ENCODE measurements at places on chromosomes 11 and 22.

- H3K27me3 ChIP-seq, result peaks cover 2% of the 10 kb centered on the region
- no peak overlapping the region for H3K4me3 ChIP-seq
- DNase-seq, result no peak
- H3K36me3 ChIP-seq, result no peaks in the 10 kb centered on the region
- H3K4me1 ChIP-seq, result peaks cover 18% of the 10 kb centered on the region
Observed at GRCh38 chr11:12112750-12113149, 2.4 kb downstream of the MICAL2 start.

DNA sequence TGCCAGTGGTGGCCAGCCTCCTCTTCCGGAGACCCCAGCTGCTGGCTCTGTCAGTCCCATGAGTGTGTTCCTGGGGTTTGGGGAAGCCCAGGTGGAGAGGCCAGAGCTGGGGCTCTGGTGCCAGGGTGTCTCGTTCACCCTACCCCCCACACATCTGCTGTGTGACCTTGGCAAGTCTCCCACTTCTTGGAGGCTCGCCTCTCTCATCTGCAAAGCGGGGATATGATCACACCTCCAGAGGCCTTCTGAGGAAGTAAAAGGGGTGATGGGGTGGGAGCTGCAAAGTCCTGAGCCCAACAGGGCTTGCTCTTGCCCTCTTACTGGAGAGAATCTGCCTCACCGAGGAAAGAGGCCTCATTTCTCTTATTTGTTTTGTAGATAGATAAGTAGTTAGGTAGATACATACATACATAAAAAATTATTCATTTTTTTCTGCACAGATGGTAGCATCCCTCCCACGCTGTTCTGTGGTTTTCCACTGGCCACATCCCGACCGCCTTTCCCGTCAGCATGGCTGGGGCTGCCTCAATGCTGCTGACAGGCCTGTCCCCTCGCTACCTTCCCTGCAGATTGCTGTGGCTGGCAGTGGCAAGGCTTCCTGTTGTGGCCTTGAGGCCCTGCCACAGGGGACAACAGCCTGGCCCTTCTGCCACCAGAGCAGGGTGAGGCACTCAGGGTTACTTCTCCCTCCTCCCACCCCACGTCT is 23.9 kb downstream of the MYO7A start:
- DNase-seq, result no peak
- H3K4me3 ChIP-seq, result no peak overlapping the region
- peaks cover 58% of the 10 kb centered on the region for H3K4me1 ChIP-seq
- H3K36me3 ChIP-seq, result no peaks in the 10 kb centered on the region
- peaks cover 6% of the 10 kb centered on the region for H3K27me3 ChIP-seq
- H3K27ac ChIP-seq, result no peak overlapping the region

GRCh38 chr11:95229199-95229992 is 1.6 kb downstream of the SESN3 start:
- no peaks in the 10 kb centered on the region for H3K27me3 ChIP-seq
- H3K27ac ChIP-seq, result peak overlapping the region; percentile 95
- H3K4me1 ChIP-seq, result peaks cover 11% of the 10 kb centered on the region
- H3K4me3 ChIP-seq, result peak overlapping the region; percentile 92

GRCh38 chr22:30873086-30873650 is 95.4 kb downstream of the MORC2 start:
- no peak overlapping the region for H3K4me3 ChIP-seq
- H3K27ac ChIP-seq, result no peak overlapping the region
- H3K36me3 ChIP-seq, result no peaks in the 10 kb centered on the region
- DNase-seq, result no peak
- H3K4me1 ChIP-seq, result peaks cover 37% of the 10 kb centered on the region

- no peaks in the 10 kb centered on the region for H3K36me3 ChIP-seq
- H3K27ac ChIP-seq, result no peak overlapping the region
- no peaks in the 10 kb centered on the region for H3K27me3 ChIP-seq
- no peak for DNase-seq
- H3K4me3 ChIP-seq, result no peak overlapping the region
Observed at GRCh38 chr11:93645938-93646337, 15.5 kb upstream of the CEP295 start.

DNA sequence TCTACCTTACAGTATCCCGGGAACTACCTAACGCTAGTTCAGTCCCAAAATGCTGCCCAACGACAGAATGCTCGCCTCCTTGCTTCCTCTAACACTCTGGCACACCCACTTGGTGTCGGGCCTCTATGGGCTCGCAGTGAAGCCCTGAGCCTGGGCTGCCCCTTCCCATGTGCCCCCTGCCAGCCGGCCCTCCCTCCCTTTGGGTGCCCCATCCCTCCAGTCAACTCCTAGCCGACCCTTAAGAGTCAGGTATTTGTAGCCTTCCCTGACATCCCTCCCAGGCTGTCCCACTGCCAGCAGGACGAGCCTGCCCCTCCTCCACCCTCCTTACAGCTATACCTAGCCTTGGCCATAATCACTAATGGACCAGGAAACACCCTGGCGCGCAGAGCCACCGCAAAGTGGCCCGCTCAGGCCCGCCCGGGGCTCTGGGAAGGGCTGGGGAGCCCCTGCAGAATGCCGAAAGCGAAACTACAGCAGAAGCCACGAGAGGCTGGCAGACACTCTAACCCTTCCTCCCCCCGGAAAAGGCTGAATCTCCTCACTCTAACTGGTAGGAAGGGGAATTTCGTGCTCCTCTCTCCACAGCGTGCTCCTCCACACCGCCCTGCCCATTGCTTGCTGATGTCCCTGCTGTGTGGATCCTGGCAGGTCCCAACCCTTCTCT is 8.2 kb downstream of the CBX7 start:
- H3K27me3 ChIP-seq, result no peaks in the 10 kb centered on the region
- H3K4me3 ChIP-seq, result peak overlapping the region; percentile 92
- peaks cover 19% of the 10 kb centered on the region for H3K4me1 ChIP-seq
- DNase-seq, result peak; percentile 65
- H3K27ac ChIP-seq, result peak overlapping the region; percentile 14
- H3K36me3 ChIP-seq, result peaks cover 4% of the 10 kb centered on the region

All from muscle of leg (tissue), 16 donors.